ENCODE measurements at places on chromosomes 11 and 22. TPM values are rescaled to one million over a fixed set of nuclear protein-coding genes. Genes with fewer than 3 reads are reported as not detected.

MOGAT2 gene
- total RNA-seq, result 0.22 TPM

ZMAT5 gene
- 22.6 TPM for total RNA-seq

TMEM126B gene
- 35.5 TPM for total RNA-seq

SLC2A11 gene
- 24.0 TPM for total RNA-seq

KRTAP5-8 gene
- 0.20 TPM for total RNA-seq

F2 gene
- total RNA-seq, result not detected

DNA sequence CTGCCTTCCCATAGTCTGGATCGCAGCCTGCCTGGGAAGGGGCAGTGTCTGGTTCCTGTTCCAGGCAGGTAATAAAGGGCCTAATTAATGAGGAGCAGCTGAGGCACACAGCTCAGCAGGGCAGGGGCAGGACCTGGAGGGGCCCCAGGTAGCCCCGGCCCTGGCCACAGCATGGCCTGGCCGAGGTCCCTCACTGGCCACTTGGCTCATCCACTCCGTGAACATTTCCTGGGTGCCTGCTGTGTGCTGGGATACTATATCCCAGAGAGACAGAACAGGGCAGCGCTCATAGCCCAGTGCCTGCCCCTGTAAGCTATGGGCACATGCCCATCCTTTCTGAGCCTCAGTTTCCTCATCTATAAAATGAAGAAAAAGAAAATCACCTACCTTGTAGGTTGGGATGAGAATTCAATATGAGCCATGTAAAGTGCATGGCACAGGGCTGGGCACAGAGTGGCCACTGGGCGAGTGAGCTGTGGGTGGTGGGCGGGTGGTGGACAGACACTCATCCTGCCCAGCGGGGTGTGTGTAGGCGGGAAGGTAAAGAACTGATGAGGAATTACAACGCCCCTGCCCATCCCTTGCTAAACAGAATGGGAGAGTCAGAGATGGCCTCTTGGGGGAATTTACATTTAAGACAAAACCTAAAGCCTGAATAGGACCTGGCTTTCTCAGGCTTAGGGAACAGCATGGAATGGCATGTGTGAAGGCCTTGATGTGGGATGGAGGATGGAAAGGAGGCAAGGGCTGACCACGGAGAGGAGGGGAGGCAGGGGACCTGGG is 9.2 kb downstream of the MYRF start:
- DNase-seq, result no peak

DNA sequence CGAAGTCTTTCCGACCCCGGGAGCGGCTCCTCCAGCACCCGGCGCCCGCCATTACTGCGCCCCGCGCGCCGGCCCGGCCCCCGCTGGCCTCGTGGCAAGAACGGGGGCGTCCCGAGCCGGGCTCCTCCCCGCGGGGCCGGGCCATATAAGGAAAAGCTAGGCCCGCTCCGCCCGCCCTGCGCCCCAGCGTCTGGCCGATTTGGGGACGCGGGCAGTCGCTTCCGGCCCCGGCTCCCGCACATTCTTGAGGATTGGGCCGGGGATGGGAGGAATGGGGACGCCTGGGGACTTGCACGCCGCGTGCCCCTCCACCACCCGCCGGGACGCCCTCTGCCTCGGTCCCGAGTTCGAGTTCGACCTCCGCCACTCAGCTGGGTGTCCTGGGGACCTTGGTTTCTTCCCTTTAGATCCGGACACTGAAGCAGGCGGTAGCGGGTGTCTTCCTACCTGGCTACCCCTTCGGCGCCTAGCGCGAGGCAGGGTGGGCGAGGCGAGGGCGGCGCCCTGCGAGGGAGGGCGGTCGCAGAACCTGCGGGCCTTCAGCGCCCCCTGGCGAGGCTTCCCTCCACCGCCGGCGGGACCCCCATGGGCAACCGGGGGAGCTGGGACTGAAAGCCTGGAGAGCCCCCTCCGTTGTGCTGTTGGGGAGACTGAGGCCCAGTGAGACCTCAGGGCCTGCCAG is 3.8 kb downstream of the SMTN start:
- DNase-seq, result peak; percentile 83

DNA sequence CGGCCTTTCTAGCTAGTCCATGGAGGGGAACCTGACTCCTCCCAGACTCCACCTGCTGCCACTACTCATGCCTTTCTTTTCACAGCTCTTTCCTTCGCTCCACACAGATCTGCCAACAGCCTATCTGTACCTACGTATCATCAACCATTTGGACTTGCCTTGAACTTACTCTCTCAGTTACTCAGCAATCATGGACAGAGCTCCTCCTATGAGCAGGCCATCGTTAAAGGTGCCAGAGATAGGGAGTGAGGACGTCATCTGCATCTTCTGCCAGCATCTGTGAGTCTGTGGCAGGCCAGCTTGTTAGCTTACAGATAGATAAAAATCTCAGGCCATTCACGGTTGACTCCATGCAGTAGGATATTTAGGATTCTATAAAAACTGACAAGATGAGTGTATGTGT is 162.9 kb upstream of the ZBED5 start:
- no peak for DNase-seq

GRCh38 chr22:46465345-46465720 is 72.1 kb downstream of the CELSR1 start:
- no peak for DNase-seq

GRCh38 chr22:20624161-20624616 is 116.8 kb downstream of the MED15 start:
- no peak for DNase-seq

DNA sequence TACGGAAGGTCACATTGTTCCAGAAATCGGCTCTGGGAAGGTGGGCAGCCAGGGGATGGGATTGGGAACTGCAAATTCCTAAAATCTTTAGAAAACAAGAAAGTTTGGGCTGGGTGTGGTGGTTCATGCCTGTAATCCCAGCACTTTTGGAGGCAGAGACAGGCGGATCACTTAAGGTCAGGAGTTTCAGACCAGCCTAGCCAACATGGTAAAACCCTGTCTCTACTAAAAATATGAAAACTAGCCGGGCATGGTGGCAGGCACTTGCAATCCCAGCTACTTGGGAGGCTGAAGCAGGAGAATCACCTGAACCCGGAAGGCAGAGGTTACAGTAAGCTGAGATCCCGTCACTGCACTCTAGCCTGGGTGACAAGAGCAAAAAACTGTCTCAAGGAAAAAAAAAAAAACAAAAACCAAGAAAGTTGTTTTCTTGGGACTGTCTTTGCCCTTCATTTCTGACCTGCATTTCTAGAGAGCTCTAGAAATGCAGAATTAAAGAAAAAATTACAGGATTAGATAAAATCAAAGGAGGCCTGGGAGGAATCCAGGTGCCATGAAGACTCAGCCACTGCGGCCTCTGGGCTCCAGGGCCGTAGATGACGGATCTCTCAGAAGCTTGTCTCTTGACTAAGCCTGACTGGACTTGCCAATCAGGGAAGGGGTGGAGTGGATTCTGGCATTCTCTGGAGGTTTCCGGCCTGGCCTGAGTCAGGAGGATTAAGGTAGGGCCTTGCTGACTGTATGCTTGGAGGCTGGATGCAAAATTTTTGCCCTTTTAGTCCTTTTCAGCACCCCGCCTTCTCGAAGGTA is 5.3 kb upstream of the MALAT1 start:
- no peak for DNase-seq

- no peak for DNase-seq
Observed at GRCh38 chr22:44164031-44164430, 16.7 kb upstream of the PARVG start.

DNA sequence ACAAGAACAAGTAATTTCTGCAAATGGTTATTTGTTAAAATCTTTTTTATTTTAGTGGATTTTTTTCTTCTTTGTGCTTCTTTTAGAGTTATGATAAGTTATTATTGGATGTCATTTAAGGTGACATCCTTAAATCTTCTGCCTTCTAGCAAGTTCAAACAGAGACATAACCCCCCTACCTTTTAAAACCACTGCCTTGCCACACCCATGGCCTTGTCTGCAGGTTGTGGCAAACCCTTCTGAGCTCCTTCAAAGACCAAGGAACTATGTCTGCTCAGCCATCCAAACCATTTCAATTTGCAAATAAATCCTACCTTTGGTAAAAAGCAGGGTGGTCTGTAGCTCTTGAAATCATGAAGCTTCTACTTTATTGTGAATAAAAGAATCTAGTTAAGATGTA is 241.6 kb downstream of the FAM76B start:
- DNase-seq, result no peak

GRCh38 chr11:73157101-73158010 is 15.2 kb upstream of the FCHSD2 start:
- peak; percentile 51 for DNase-seq

GRCh38 chr11:83611031-83611430 is 324.9 kb upstream of the CCDC90B start:
- DNase-seq, result no peak

DNA sequence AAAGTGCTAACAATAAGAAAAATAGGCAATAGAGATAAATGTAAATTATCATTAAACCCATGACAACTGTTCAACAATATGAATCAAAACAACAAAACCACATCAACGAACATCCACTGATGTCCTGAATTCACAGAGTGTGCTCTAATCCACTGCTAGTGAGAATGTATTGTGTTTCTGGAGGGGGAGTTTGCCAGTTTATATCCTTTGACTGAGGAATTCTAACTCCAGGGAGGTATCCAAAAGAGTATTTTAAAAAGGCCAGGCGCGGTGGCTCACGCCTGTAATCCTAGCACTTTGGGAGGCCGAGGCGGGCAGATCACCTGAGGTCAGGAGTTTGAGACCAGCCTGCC is 1.7 kb upstream of the WEE1 start:
- DNase-seq, result no peak

- no peak for DNase-seq
Observed at GRCh38 chr22:37330200-37331033, 48.1 kb downstream of the CYTH4 start.

- no peak for DNase-seq
Observed at GRCh38 chr11:9605742-9606141, 32.3 kb downstream of the WEE1 start.

- DNase-seq, result no peak
Observed at GRCh38 chr22:41367039-41367679, 14.6 kb upstream of the TEF start.

DNA sequence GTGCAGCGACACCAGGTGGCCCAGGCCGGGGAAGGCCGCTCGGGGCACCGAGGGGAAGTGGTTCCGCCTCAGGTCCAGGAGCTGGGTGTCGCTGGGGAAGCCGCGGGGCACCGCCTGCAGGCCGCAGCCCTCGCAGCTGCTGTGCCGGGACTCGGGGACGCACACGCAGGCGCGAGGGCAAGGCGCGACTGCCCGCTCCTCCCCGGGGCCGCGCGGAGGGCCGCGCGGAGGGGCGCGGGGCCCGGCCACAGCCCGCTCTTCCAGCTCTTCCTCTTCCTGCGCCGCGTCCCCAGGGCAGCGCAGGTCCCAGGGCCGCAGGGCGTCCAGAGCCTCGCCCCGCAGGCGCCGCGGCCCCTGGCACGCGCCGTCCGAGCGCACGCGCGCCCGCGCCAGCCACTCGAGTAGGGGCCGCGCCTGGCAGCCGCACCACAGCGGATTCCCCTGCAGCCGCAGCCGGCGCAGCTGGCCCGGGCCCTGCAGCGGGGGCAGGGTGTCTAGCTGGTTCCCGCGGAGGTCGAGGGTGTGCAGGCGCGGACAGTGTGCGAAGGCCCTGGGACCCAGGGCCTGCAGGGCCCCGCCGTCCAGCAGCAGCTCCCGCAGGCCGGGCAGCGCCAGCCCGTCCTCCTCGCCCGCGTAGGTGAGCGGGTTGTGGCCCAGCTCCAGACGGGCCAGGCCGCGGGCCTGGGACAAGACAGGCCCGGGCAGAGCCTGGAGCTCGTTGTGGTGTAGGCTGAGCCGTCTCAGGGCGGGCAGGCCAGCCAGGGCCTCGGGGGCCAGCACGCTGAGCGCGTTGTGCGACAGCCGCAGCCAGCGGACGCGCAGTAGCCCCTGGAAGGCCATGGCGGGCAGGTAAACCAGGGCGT is 2.8 kb downstream of the CHADL start:
- DNase-seq, result peak; percentile 78
